Aorta (tissue), 5 donors: ENCODE measurements at places on chromosomes 4 and X.

- DNase-seq = no peak
These were observed 40.9 kb downstream of the GPR143 start for GRCh38 chrX:9724711-9725110.

GRCh38 chr4:80535551-80535950 lies 200.0 kb downstream of the CFAP299 start:
- DNase-seq = no peak

DNA sequence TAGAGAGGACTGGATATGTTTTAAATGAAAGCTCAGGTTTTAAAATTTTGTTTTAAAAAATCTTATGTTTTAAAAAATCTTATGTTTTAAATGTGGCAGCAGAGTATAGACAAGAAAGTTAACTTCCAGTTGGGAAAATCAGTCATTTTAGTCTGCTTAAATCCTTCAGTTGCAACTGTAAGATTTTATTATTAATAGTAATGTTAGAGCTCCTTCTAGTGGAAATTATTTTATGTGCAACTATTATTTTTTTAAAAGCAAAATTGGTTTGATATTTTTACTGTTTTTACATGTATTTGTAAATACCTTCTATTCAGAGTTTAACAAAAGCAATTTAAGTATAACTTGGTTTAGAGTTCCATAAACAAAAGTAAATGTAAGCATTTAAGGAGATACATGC lies 8.5 kb upstream of the NUDT6 start:
- no peak for DNase-seq

- no peak for DNase-seq
These were observed 801 bp upstream of the ZC4H2 start for GRCh38 chrX:64977051-64977450.

DNA sequence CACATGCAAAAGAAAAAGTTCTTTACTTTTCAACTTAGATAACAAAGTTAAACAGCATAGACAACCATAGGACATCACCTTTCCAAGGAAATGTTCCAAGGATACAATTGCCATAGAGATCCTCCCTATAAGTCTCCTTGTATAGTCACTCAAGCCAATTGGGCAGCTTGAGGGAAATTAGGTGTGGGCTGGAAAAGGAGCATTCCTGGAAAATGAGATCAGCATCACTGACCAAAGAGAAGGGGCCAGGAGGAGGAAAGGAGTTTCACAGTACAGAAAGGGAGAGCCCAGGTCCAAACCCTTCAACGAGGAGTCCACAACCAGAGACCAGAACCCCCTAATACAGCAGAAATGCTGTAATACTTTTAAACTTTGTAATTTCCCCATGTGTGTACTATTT lies 91.5 kb upstream of the PPARGC1A start:
- no peak for DNase-seq

- no peak for DNase-seq
These were observed 240.0 kb downstream of the GPC3 start for GRCh38 chrX:133745349-133745748.

- DNase-seq = no peak
These were observed 7.0 kb downstream of the CYBB start for GRCh38 chrX:37786624-37787422.

- no peak for DNase-seq
These were observed 209.1 kb upstream of the FAT1 start for GRCh38 chr4:186932631-186933187.
